ENCODE measurements at places on chromosomes 11 and 22. TPM values are rescaled to one million over a fixed set of nuclear protein-coding genes. Genes with fewer than 3 reads are reported as not detected.

Gene EHBP1L1
- 39.2 TPM for total RNA-seq

Gene MAJIN
- not detected for total RNA-seq

Gene OR5B2
- not detected for total RNA-seq

Gene DCPS
- total RNA-seq = 12.3 TPM

Gene TMPRSS6
- total RNA-seq = not detected

Gene TREH
- not detected for total RNA-seq

Gene KIAA1671
- 8.1 TPM for total RNA-seq

Gene BIRC3
- total RNA-seq = 12.6 TPM

Gene RBM7
- 15.6 TPM for total RNA-seq

Gene DDIAS
- 7.2 TPM for total RNA-seq

Gene ISX
- total RNA-seq = not detected

Gene LIPT2
- total RNA-seq = 5.0 TPM

Gene ACR
- not detected for total RNA-seq

Gene WNT11
- total RNA-seq = 3.7 TPM

Gene TIMM10B
- total RNA-seq = 20.3 TPM

Gene CHEK1
- total RNA-seq = 13.9 TPM

Gene SOX10
- total RNA-seq = not detected

Gene C11orf97
- not detected for total RNA-seq

Gene MPEG1
- not detected for total RNA-seq

Gene BTBD18
- total RNA-seq = not detected

Gene ADAMTS8
- total RNA-seq = 0.74 TPM

Gene OR51E2
- total RNA-seq = not detected

Gene GRK3
- total RNA-seq = 0.98 TPM

Gene NUCB2
- total RNA-seq = 19.0 TPM

Gene OR51I1
- total RNA-seq = not detected

Gene MMP27
- not detected for total RNA-seq

Gene CREB3L1
- not detected for total RNA-seq
